ENCODE measurements at places on chromosomes 6 and 20. TPM values are rescaled to one million over a fixed set of nuclear protein-coding genes. Genes with fewer than 3 reads are reported as not detected.

GRCh38 chr20:31560094-31560745 lies 44.9 kb upstream of the ID1 start:
- peaks cover 9% of the 10 kb centered on the region for H3K4me1 ChIP-seq
- peak; percentile 71 for DNase-seq
- no peaks in the 10 kb centered on the region for H3K27me3 ChIP-seq
- no peak overlapping the region for H3K27ac ChIP-seq
- peaks cover 33% of the 10 kb centered on the region for H3K36me3 ChIP-seq
- no peak overlapping the region for H3K4me3 ChIP-seq

- no peaks in the 10 kb centered on the region for H3K4me1 ChIP-seq
- H3K4me3 ChIP-seq: no peak overlapping the region
- H3K36me3 ChIP-seq: no peaks in the 10 kb centered on the region
- H3K27ac ChIP-seq: no peak overlapping the region
Measured at GRCh38 chr6:155404937-155405336, 50.7 kb downstream of the NOX3 start.

GRCh38 chr6:15102241-15102640 lies 143.6 kb upstream of the JARID2 start:
- H3K27me3 ChIP-seq: no peaks in the 10 kb centered on the region
- no peak overlapping the region for H3K4me3 ChIP-seq
- no peaks in the 10 kb centered on the region for H3K4me1 ChIP-seq
- no peak for DNase-seq
- no peaks in the 10 kb centered on the region for H3K36me3 ChIP-seq
- no peak overlapping the region for H3K27ac ChIP-seq

- peaks cover 12% of the 10 kb centered on the region for H3K36me3 ChIP-seq
- no peak overlapping the region for H3K27ac ChIP-seq
Measured at GRCh38 chr6:11194356-11195218, 37.9 kb downstream of the NEDD9 start.

NRSN1 gene
- total RNA-seq: not detected

PTGIS gene
- total RNA-seq: not detected

TNFRSF21 gene
- total RNA-seq: 0.19 TPM

TMEM244 gene
- total RNA-seq: 0.87 TPM

Data from CD4-positive, alpha-beta memory T cell (primary cell).